CD8-positive, alpha-beta T cell (primary cell): ENCODE measurements at places on chromosomes 2 and 18.

- no peak for DNase-seq
Measured at GRCh38 chr18:44537526-44537925, 143.2 kb upstream of the SETBP1 start.

- no peak for DNase-seq
Measured at GRCh38 chr2:11554399-11554716, 20.5 kb downstream of the GREB1 start.

GRCh38 chr2:232275670-232276069, 102.9 kb upstream of the ALPP start:
- DNase-seq = no peak

GRCh38 chr2:192060161-192060560, 134.6 kb downstream of the TMEFF2 start:
- DNase-seq = no peak

- DNase-seq = no peak
Measured at GRCh38 chr2:236485519-236485918, 84.1 kb upstream of the ACKR3 start.

DNA sequence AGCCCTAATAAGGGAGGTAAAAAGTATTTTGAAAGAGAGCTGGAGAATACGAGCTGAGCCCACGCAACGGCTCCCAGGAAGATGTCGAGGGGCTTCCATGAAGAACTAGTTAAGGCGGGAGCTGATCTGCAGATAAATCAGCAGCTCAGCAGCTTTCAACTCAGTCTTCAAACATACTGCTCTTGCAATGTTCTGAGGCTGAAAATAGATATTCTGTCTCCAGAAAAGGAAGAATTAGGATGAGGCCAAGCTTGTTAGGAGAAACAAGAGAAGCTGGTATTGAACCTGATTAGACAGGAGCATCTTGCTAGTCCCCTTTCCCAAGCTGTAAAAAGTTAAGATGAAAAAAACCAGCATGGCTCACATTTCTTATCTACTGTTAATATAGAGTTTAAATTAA, 91.1 kb downstream of the AFF3 start:
- no peak for DNase-seq

- DNase-seq = peak; percentile 53
Measured at GRCh38 chr2:191691016-191691735, 13.2 kb downstream of the NABP1 start.

- no peak for DNase-seq
Measured at GRCh38 chr18:58449464-58449863, 179.4 kb downstream of the ALPK2 start.

- DNase-seq = no peak
Measured at GRCh38 chr2:46793423-46794416, 121.9 kb downstream of the MCFD2 start.

- peak; percentile 44 for DNase-seq
Measured at GRCh38 chr2:218219934-218220333, 2.9 kb downstream of the ARPC2 start.

- DNase-seq = no peak
Measured at GRCh38 chr18:27921904-27922751, 254.8 kb downstream of the CDH2 start.

- DNase-seq = no peak
Measured at GRCh38 chr18:74797577-74798151, 200.0 kb downstream of the ZNF407 start.

DNA sequence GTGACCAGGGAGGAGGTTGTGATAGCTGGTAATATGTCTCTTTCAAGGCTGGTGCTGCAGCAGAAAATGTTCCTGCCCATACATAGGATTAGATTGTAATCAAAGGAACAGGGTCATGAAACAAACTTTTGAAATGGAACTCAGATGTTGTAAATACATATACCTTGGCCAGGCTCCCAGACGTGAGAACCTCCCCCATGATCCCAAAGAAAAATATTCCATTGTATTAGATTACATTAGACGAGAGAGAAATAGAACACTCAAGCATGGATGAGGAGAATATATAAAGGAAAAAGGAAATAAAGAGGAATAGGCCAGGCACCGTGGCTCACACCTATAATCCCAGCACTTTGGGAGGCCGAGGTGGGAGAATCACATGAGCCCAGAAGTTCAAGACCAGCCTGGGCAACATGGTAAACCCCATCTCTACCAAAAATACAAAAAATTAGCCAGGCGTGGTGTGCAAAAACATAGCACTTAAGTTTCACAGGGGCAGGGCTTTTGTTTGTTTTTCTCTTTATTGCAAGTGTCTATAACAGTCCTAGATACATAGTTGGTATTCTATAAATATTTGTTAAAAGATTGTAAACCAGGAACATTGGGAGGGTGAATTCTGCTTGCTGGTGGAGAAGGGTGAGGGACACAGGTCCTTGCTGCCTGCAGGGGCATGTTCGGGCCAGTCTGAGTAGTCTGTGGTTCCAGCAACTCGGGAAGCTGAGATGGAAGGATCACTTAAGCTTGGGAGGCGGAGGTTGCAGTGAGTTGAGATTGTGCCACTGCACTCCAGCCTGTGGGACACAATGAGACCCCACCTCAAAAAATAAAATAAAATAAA, 52.8 kb downstream of the RPL37A start:
- no peak for DNase-seq

DNA sequence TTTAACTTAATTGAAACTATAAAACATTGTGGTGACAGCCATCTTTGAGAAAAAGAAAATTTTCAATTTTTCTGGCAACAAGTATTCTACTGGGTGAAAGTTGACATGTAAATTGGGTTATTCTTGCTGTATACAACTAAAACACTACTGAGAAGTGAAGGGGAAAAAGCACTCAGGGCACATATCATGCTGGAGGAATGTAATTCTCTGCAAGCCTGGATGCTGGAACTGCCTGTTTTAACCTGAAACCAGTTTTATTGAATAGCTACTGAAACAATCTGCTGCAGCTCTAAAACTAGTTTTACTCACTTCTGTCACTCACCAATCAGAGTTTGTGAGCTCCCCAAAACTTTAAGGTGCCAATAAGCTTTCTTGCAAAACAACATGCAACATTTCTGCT, 1136.0 kb downstream of the LRP1B start:
- no peak for DNase-seq

DNA sequence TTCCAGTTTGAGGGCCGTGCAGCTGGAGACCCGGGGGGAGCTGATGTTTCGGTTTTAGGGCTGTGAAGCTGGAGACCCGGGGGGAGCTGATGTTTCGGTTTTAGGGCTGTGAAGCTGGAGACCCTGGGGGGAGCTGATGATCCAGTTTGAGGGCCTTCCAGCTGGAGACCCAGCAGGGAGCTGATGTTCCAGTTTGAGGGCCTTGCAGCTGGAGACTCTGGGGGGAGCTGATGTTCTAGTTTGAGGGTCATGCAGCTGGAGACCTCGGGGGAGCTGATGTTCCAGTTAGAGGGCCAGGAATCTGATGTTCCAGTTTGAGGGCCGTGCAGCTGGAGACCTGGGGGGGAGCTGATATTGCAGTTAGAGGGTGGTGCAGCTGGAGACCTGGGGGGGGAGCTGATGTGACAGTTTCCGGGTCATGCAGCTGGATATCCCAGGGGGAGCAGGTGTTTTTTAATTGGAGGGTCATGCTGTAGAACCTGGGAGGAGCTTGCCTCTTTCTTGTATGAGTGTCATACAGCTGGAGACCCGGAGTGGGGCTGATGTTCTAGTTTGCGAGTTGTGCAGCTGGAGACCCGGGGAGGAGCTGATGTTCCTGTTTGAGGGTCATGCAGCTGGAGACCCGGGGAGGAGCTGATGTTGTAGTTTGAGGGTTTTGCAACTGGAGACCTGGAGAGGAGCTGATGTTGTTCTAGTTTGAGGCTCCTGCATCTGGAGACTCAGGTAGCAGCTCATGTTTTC, 153.2 kb downstream of the RTP5 start:
- no peak for DNase-seq

- DNase-seq = no peak
Measured at GRCh38 chr2:197938555-197938954, 134.2 kb downstream of the PLCL1 start.

DNA sequence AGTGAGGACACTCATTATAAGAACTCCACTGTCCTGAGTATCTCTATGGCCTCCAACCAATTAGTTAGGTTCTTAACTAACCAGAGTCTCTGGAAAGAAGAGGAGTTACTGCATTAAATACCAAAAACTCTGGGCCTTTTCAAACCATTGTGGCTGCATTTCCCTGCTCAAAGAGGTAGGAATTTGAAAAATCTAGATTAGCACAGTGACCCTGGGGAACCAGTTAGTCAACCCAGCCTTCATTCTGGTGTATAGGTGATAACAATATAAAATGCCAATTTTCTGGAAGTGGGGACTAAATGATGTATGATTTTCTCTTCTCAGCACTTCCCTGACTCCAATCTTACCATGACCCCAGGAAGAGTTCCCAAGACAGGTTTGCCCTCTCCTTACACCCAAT, 287.8 kb upstream of the SETBP1 start:
- DNase-seq = no peak

DNA sequence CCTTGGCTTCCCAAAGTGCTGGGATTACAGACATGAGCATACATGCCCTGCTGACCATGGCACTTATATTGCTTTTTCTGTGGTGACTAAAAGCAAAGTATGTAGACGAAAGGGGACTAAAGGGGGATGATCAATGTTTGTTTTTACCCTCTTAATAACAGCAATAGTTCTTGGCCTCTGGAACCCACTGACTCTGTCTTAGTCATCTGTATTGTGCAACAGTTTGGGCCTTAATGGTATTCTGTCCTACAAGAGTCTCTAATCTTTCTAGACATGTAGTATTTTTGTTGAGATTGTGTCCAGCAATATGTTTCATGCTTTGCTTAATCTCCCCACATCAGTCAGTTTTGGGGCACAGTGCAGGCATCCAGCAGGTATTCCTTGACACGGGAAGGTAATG, 359.9 kb upstream of the FANCL start:
- no peak for DNase-seq

DNA sequence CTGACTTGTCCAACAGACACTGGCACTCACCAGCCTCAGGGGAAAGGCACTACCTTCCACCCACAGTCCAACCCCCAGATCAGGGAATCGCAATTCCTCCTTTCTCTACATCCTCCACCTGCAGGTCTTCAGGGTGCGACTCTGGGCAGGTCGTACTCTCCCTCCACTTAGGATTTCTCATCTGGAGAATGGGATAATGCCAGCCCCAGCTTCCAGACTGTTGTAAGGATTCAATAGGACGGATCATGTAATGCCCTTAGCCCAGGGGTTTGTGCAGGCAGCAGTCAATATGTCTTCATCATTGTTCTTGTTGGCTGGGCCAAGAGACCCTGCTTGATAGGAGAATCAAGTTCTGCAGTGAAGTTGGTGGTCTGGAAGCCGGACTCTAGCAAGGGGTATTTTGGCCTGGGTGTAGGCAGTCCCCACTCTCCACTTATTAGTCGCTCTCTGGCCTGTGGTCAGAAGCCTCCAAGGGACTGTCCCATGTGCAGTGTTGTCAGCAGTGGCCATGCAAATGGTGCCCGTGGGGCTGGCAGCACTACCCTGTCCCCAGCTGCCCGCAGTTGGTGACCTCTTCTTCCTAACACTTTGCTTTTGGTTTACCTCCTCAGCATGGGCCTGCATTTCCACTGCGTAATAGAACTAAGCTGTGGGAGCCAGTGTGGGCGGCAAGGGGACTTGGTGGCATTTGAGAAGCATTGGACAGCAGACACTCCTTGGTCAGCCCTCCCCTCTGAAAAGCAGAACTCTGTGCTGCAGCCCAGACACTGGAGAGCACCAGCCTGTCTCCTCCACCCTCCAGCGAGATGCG, 172.4 kb upstream of the HS6ST1 start:
- DNase-seq = no peak

DNA sequence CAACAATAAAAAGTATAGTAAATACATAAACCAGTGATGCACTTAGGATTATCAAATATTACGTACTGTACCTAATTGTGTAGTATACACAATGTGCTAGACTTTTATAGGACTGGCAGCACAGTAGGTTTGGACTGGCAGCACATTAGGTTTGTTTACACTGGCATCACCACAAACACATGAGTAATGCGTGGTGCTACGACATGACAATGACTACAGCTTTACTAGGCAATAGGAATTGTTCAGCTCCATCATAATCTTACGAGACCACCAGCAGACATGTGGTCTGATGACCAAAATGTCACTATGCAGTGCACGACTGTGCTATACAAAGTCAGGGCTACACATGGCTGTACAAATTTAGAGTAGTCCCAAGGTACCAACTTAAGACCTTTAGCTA, 2.3 kb downstream of the MBOAT2 start:
- DNase-seq = no peak

GRCh38 chr2:98875081-98875728, 60.8 kb downstream of the CRACDL start:
- peak; percentile 23 for DNase-seq

DNA sequence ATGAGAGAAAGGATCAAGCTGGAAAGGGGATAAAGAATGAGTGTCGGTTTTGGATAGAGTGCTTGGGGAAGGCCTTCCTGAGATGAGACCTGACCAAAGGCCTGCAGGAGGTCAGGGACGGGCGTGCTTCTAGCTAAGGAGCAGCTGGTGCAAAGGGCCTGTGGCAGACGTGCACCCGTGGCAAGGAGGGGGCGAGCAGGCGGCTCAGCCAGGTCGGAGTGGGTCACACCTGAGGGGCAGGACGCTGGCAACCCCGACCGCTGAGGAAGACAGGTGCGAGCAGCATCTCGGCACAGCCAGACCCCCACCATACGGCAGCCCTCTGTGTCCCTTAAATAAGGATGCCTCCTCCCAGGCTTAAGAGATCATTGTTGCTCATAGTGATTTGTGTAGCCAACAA, 48.1 kb downstream of the ODC1 start:
- no peak for DNase-seq

DNA sequence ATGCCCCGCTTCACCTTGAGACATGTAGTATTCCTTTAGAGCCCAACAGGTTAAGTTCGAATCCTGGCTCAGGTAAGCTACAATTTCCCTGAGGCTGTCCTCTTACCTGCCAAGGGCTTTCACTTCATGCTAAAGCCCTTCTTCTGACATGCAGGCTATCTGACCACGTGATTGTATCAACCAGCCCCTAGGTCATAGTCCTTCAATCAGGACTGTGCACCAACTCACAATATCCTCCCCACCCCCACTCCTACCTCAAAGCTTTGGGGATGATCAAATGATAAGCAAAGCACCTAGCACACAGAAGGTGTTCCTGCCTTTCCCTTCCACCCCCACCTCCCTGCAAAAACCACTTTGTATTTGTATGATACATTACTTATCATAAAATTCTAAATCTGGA, 78.9 kb downstream of the AAK1 start:
- DNase-seq = no peak

GRCh38 chr2:5287558-5288334, 404.4 kb upstream of the SOX11 start:
- DNase-seq = no peak

- no peak for DNase-seq
Measured at GRCh38 chr2:162734866-162735265, 103.7 kb downstream of the KCNH7 start.

- no peak for DNase-seq
Measured at GRCh38 chr2:178858896-178859625, 51.8 kb upstream of the TTN start.

- DNase-seq = peak; percentile 50
Measured at GRCh38 chr18:58819051-58819450, 45.6 kb upstream of the ZNF532 start.

DNA sequence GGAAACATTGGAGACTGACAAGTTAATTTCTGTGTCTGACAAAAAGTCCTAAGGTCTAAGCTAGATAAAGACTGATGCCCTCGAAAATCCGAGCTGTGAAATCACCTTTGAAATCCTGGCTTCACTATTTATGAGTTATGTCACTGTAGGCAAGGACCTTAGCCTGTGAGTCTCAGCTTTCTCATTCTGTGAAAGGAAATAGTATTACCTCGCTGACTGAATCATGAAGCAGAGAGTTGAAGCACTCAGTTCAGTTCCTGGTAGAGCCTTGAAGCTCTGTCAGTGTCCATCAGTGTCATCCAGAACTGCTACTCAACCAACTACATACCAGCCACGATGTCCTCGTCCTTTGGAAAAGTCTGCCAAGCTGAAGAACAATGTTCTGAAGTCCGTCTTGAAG, 1025.6 kb upstream of the GYPC start:
- DNase-seq = no peak
